HEK293T (cell line): ENCODE measurements at places on chromosomes 2 and 18.
A peak's percentile ranks its signal among the peaks of the same experiment; 100 is the strongest.

DNA sequence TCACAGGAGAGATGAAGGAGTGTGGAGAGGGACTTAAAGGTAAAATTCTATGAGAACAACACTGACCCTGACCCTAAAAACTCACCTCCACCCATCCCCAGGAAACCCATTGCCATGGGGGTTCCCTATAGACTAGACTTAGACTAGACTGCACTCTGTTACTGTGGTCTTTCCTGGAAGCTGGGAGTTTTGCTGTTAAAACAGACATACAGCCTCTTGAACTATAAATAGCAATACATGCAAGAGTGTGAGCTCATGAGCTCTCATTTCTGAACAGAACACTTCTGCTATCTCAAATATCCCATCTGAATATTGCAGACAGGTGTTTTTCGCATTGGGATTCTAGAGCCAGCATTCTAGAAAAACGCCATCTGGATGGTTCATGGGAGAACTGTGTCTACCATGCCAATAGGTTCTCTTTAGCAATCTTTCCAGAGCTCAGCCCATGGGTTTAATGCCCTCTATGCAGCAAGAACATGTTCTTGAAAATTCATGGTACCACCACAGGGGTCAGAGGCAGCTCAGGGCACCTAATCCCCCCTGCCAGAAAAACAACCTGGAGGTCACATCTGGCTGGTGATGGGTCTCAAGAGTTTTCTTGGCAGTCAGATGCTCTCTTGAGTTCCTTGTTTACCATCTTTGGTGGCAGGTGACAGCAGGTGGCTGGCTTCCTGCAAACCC, 51.9 kb downstream of the SLC14A2 start:
- DNase-seq: no peak

GRCh38 chr2:8214036-8214615, 467.7 kb upstream of the ID2 start:
- no peak for DNase-seq

DNA sequence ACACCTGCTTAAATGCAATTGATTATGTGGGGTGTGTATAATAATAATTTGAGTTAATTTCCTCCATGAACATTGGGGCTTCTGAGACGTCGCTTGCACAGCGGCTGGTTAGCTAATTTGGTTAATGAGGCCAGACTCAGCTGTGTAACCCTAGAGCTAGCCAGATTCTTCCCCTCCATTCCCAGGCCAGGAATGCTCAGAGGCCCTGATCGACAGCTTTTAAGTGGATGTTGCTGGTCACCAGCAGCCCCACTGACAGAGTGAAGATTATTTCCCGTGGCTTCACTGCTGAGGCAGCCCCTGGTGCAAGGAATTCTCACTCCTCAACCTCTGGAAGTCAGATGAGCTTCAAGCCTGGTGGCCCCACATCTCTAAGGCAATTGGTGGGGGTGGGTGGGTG, 12.4 kb upstream of the EPAS1 start:
- DNase-seq: no peak

DNA sequence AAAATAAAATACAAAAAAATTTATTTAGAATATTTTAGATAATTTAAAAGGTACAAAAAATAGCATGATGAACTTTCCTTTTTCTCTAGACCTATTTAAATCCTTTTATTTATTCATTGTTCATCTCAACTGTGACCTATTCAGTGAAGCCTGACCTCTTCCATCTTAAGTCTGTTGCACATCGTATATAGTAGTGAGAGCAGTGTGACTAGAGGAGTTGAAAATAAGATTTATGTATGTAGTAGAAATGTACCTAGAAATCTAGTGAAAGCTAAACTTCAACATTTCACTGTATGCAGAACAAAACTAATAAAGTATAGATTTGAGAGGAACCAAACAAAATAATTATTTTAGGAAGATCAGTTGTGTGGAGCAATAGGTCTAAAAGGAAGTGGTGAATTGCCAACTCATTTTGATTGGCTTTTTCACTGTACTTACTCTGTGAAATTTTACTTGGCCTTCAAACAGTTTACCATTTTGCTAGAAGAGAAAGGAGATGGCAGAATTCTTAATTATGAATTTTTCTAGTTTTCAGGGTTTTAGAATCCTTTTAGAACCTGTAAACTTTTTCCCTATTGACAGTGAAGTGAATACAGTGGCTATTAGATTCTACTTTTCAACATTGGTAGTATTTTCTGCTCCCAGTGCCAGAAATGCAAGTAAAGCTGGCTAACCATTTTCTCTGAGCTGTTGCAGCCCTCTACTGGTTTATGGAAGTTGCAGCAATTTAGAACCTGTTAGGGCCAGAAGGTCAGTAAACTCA, 11.0 kb downstream of the ANKRD12 start:
- DNase-seq: peak; percentile 26

- DNase-seq: no peak
Measured at GRCh38 chr2:68806511-68807109, 64.6 kb downstream of the BMP10 start.

- DNase-seq: no peak
Measured at GRCh38 chr2:139613264-139613663, 833.1 kb upstream of the NXPH2 start.

GRCh38 chr2:82055846-82056245, 1751.3 kb upstream of the LRRTM1 start:
- DNase-seq: no peak

- DNase-seq: peak; percentile 44
Measured at GRCh38 chr2:143629340-143629739, 500.1 kb downstream of the ARHGAP15 start.
